ENCODE measurements at places on chromosomes 2 and 18. TPM values are rescaled to one million over a fixed set of nuclear protein-coding genes. Genes with fewer than 3 reads are reported as not detected.

GRCh38 chr2:46669996-46670793 lies 190.8 kb downstream of the TMEM247 start:
- no peak for DNase-seq

GRCh38 chr2:175871331-175872004 lies 130.6 kb downstream of the LNPK start:
- no peak for DNase-seq

DNA sequence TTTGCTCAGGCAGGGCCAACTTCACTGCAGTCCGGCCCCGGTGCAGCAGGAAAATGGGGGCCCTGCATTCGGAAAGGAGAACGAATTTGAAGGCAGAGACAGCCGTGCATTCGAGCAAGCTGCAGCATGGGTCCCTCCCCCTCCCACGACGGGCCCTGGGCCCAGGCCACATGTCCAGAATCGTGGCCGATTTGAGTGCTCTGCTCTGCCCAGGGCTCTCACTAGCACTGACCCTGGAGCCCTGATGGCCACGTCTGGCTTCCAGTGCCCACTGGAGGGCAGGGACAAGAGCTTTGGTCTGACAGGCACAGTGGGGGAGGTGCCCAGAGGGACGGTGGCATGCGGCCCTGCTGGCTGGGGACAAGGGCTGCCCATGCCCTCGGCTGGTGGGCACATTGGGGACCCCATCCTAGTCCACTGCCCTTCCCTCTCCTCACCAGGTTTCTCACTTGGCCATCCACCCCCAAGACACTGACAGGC lies 14.4 kb upstream of the KLHL30 start:
- no peak for DNase-seq

GRCh38 chr2:180739070-180739469 lies 241.3 kb upstream of the UBE2E3 start:
- DNase-seq = no peak

DNA sequence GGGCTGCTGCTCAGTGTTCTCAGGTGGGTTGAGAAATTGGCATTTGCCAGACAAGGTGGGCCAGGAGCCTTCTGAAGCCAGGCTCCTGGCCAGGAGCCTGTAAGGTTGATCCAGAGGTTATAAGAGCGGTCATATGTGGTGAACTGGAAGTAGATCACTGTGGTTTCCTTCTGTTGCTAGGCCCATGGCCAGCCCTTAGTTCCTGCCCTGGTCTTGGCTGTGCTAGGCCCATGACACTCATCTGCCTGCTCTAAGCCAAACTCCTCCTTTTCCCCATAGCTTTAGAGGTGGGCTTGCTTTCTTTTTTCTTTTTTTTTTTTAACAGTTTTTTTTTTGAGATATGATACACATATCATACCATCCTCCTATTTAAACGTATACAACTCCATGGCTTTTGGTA lies 5.0 kb upstream of the MGAT5 start:
- no peak for DNase-seq

The RETREG2 gene
- total RNA-seq = 34.7 TPM
